Dermis blood vessel endothelial cell (primary cell): ENCODE measurements at places on chromosomes 4 and X.
A peak's percentile ranks its signal among the peaks of the same experiment; 100 is the strongest.

- no peak for DNase-seq
Observed at GRCh38 chr4:89306486-89307177, 968 bp downstream of the GPRIN3 start.

DNA sequence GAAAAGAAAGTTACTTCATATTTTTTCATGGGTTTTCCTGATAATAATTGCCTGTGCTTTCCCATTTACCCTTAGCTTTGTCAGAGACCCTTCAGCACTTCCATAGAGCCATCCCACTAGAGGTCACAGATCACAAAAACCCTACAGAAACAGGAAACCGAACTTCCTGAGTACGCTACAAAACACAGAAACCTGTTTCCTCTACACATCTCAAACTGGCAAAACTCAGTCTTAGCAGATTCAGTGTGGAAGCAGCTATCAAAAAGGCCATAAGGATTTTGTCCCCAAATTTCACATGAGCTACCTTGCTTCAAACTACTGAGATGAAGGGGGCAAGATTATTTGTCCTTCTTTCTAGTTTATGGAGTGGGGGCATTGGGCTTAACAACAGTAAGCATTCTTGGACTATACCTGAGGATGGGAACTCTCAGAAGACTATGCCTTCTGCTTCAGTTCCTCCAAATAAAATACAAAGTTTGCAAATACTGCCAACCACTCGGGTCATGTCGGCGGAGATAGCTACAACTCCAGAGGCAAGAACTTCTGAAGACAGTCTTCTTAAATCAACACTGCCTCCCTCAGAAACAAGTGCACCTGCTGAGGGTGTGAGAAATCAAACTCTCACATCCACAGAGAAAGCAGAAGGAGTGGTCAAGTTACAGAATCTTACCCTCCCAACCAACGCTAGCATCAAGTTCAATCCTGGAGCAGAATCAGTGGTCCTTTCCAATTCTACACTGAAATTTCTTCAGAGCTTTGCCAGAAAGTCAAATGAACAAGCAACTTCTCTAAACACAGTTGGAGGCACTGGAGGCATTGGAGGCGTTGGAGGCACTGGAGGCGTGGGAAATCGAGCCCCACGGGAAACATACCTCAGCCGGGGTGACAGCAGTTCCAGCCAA is at the start of gene MMRN1:
TSS of gene MMRN1 (plus strand) at position 206 of the 902 bp plus-strand sequence. CDS start at position 324, 118 bp downstream.
- DNase-seq, result peak; percentile 88

- no peak for DNase-seq
Observed at GRCh38 chr4:127141856-127142255, 490.9 kb upstream of the INTU start.

GRCh38 chrX:119648421-119648775 is 42.2 kb upstream of the NKRF start:
- DNase-seq, result no peak

DNA sequence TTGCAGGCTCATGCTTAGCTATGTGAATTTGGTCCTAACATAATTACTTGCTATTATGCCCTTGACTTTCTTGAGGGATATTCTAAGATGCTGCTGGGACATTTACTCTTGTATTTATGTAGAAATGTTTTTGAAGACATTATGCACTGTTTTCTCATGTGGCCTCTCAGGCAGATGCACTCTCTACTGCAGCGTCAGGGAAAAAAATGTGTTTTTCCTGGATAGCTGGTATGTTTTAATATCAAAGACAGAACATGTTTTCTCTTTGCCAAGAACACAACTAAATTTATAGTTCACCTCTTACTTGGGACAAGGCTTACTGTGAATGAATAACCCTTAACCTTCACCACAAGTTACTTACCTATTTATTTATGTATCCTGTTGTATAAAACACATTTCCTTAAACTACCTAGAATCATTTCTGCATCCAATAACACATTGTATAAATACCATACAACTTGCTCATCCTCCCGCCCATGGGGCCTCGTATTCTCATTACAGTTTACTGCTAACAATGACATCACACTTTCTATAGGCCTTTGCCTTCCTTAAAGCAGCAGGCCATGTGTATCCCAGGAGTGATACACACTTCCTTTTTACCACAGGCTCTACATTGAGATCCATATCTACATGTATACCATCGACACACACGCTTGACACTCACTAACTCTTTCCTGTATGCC is 178.7 kb downstream of the SLIT2 start:
- DNase-seq, result no peak
